Esophagus squamous epithelium (tissue), 5 donors: ENCODE measurements at places on chromosomes 1 and 21. TPM values are rescaled to one million over a fixed set of nuclear protein-coding genes. Genes with fewer than 3 reads are reported as not detected.
A peak's percentile ranks its signal among the peaks of the same experiment; 100 is the strongest.

- H3K4me3 ChIP-seq, result no peak overlapping the region
- H3K27ac ChIP-seq, result no peak overlapping the region
- no peak for DNase-seq
- no peaks in the 10 kb centered on the region for H3K36me3 ChIP-seq
Observed at GRCh38 chr1:7808253-7808844, 24.3 kb downstream of the PER3 start.

The CLCA4 gene
- 357 TPM for total RNA-seq

The SLAMF6 gene
- 1.7 TPM for total RNA-seq

The RGS16 gene
- 1.2 TPM for total RNA-seq

- no peak overlapping the region for H3K4me3 ChIP-seq
- DNase-seq, result no peak
- H3K27me3 ChIP-seq, result peaks cover 7% of the 10 kb centered on the region
- peaks cover 5% of the 10 kb centered on the region for H3K4me1 ChIP-seq
Observed at GRCh38 chr1:160978510-160978927, 23.9 kb upstream of the ITLN2 start.

- H3K4me3 ChIP-seq, result no peak overlapping the region
- no peaks in the 10 kb centered on the region for H3K27me3 ChIP-seq
- no peak for DNase-seq
- H3K4me1 ChIP-seq, result no peaks in the 10 kb centered on the region
- H3K36me3 ChIP-seq, result no peaks in the 10 kb centered on the region
Observed at GRCh38 chr1:245754463-245754961, 599.7 kb downstream of the KIF26B start.

The FMOD gene
- total RNA-seq, result 7.5 TPM

The CACNA1S gene
- not detected for total RNA-seq

GRCh38 chr1:118504221-118504644 is 319.2 kb upstream of the SPAG17 start:
- no peak for DNase-seq
- H3K4me3 ChIP-seq, result no peak overlapping the region
- H3K36me3 ChIP-seq, result no peaks in the 10 kb centered on the region
- H3K4me1 ChIP-seq, result no peaks in the 10 kb centered on the region
- no peak overlapping the region for H3K27ac ChIP-seq

The USP24 gene
- 30.5 TPM for total RNA-seq

The LENEP gene
- total RNA-seq, result not detected

GRCh38 chr21:34360488-34361241 is 3.1 kb upstream of the KCNE2 start:
- H3K27me3 ChIP-seq, result no peaks in the 10 kb centered on the region
- no peaks in the 10 kb centered on the region for H3K4me1 ChIP-seq
- DNase-seq, result no peak
- no peak overlapping the region for H3K27ac ChIP-seq
- H3K4me3 ChIP-seq, result no peak overlapping the region

- no peak for DNase-seq
- H3K4me1 ChIP-seq, result no peaks in the 10 kb centered on the region
- H3K27me3 ChIP-seq, result no peaks in the 10 kb centered on the region
- H3K36me3 ChIP-seq, result peaks cover 35% of the 10 kb centered on the region
- H3K4me3 ChIP-seq, result no peak overlapping the region
Observed at GRCh38 chr1:21716169-21716568, 47.0 kb upstream of the RAP1GAP start.

DNA sequence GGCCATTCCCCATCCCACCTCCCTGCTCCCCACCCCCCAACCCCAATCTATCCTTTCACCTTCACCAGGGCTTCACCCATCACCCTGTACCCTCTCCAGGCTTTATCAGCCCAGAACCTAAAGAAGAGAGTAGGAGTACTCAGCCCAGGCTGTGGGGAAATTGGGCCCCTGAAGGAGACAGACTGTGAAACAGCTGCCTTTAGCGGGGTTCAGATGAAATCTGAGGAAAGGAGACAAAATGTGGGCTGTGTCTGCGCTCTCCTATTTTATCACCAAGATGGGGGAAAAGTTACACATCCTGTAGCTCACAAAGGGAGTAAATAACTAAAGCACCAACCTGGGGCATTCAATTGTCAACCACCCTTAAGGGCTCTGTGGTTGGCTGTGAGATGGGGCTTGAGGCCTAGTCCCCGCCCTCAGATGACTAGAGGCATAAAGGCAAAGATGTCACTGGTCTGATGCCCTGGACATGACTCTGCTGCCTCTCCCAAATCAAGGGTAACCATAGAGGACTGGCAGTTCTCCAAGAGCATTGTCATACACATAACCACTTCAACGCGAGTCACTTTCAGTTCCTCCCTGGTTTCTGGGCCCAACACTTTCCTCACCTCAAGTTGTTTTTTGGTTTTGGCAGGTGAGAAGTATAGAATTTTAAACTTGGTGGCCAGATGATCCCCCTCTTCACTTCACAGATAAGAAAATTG is 30.0 kb downstream of the SLC27A3 start:
- H3K36me3 ChIP-seq, result peaks cover 55% of the 10 kb centered on the region
- DNase-seq, result peak; percentile 29
- no peaks in the 10 kb centered on the region for H3K27me3 ChIP-seq
- H3K4me1 ChIP-seq, result peaks cover 15% of the 10 kb centered on the region
- peak overlapping the region; percentile 70 for H3K27ac ChIP-seq
- no peak overlapping the region for H3K4me3 ChIP-seq

The ETV3L gene
- not detected for total RNA-seq

The FAM78B gene
- total RNA-seq, result 0.26 TPM

The BLZF1 gene
- 32.7 TPM for total RNA-seq

DNA sequence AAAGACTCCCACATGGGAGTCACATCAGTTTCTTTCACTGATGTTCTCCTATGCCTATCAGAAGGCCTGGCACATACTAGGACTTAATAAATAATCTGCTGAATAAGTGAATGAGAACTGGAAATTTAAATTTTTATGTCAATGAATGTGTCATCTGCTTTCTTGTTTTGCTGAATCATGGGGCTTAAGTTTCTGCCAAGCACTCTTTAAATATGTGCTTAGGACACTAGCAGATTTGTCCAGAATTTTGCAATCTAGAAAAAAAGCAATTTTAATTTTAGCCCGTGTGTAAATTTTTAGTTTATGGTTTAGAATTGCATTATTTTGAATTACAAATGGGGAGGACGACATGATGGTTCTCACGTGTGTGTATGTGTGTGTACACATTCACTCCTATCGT is 803.1 kb downstream of the USP25 start:
- no peak overlapping the region for H3K4me3 ChIP-seq
- H3K36me3 ChIP-seq, result no peaks in the 10 kb centered on the region
- H3K27me3 ChIP-seq, result no peaks in the 10 kb centered on the region
- H3K4me1 ChIP-seq, result peaks cover 39% of the 10 kb centered on the region
- no peak for DNase-seq

DNA sequence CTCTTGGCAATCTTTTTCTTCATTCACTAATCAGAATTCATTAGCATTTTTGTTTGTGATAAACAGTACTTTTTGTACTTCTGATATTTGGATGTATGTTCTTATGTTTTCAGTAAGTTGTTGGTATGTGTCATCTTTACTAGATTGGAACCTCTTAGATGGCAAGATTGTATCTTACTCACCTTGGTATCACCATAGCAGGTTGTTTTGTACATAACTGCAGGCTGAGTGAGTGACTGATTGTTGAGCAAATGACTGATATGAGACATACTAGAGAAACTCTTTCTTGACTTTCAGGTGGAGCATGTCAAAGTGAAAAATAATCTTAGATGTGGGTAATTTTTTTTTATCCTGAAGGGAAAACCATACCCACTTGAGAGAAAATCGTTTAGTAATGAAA is 173.7 kb downstream of the CLEC20A start:
- H3K27ac ChIP-seq, result no peak overlapping the region
- H3K4me1 ChIP-seq, result peaks cover 6% of the 10 kb centered on the region
- H3K4me3 ChIP-seq, result no peak overlapping the region
- no peaks in the 10 kb centered on the region for H3K27me3 ChIP-seq
- DNase-seq, result no peak

DNA sequence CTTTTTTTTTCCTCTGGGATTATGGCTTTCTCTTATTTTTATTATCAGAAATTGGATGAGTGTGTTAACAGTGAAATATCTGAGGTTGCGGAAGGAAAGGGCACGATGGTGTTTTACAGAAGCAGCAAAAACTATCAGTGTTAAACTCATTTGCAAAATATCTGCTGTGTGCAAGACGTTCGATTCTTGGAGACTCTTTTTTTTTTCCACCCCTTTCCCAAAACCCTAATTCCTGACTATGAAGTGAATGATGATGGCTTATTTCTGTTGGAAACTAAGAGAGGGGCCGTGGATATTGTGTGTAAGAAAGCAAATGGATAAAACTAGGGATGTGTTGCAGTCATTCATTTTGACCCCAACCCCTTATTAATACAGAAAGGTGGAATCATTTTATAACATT is 677 bp downstream of the NCAM2 start:
- H3K27me3 ChIP-seq, result peaks cover 2% of the 10 kb centered on the region
- H3K27ac ChIP-seq, result no peak overlapping the region
- DNase-seq, result no peak
- H3K4me1 ChIP-seq, result peaks cover 24% of the 10 kb centered on the region
- no peak overlapping the region for H3K4me3 ChIP-seq
